NCI-H510A treated with DMSO at 0.1 percent for 48 hours (cell line): ENCODE measurements at places on chromosomes 1 and 21.

- no peak for DNase-seq
These were observed 81.0 kb downstream of the CNIH3 start for GRCh38 chr1:224696891-224697765.

GRCh38 chr1:50742523-50742922 lies 217.5 kb downstream of the FAF1 start:
- no peak for DNase-seq

GRCh38 chr1:54378157-54378873 lies 27.9 kb downstream of the SSBP3 start:
- DNase-seq: no peak

DNA sequence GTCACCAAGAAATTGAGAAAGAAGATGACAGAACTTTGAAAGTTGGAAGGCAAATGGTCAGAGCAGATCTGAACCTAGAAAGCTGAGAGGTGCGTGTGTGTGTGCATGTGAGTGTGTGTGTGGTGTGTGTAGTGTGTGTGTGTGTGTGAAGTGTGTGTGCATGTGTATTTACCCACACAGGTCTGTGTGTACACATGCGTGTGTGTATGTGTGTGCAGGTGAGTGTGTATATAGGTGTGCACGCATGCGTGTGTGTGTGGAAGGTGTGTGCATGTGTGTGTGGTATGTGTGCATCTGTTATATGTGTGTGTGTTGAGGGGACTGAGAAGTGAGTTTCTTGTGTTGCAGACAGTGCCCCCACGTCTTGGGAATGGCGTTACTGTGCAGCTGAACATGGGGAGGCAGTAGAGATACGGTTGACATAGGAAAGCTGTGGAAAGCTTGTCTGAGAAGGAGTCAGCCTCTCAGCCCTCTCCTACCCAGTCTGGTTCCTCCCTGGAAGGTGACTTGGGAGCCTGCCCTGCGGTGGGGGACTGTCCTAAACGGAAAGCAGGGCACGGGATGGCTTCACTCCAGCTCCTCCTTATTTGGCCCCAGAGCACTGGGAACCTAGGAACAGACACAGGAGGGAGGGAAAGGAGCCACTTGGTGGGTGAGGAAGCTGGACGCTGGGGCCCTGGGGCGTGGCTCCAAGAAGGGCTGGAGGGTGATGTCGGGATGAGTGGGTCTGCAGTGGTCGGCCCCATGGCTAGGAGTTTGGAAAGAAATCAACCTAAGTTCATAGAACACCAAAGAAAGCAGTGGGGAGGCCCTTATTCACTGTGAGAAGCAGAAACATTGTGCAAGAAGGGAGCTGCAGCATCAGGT lies 97.2 kb downstream of the PCBP3 start:
- no peak for DNase-seq

GRCh38 chr1:152902636-152903035 lies 5.7 kb upstream of the IVL start:
- no peak for DNase-seq

DNA sequence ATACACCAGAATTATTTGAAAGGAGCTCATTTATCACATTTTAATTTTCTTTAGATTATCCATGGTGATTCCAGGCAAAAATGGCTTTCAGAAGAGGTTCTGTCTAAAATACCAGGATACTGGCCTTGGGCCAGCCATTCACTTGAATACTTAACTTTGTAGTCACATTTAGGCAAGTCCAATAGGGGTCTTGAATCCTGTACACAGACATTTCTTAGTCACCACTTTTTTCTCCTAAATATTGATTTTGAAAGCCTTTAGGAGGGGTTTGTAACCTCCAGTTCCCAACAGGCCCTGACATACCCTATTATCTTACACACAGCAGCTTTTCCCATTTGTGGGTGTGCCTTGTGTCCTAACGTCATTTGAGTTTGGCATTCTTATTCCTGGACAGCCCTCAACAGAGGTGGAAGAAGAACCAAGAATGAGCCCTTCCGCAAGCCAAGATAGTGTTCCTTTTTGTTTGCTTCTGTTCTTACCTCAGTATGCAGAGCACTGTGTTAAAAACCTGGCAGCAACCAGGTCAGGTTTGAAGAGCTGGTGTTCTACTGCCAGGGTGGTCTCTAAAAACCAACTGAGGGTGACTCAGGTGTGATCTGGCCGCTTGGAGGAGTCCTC lies 19.5 kb downstream of the MAP3K7CL start:
- DNase-seq: no peak

DNA sequence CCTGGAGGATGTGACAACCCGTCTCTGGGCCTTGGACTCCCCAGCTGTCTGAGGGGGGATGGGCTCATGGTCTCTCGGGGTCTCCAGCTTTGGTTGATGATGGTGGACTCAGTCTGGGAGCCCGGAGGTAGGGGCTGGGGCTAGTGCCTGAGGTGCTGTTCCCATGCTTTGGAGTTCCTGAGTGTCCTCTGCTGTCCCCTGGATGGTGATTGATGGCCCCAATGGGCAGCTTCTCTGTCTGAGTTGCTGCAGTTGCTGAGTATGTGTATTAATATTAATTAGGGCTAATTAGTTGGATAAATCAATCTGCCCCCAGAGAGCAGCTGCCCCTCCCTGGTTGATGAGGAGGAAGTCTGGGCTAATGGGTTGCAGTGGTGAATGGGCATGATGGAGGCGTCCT lies 30.6 kb downstream of the FAAH start:
- no peak for DNase-seq

- DNase-seq: peak; percentile 62
These were observed 258 bp downstream of the CCT3 start for GRCh38 chr1:156337888-156338179.

DNA sequence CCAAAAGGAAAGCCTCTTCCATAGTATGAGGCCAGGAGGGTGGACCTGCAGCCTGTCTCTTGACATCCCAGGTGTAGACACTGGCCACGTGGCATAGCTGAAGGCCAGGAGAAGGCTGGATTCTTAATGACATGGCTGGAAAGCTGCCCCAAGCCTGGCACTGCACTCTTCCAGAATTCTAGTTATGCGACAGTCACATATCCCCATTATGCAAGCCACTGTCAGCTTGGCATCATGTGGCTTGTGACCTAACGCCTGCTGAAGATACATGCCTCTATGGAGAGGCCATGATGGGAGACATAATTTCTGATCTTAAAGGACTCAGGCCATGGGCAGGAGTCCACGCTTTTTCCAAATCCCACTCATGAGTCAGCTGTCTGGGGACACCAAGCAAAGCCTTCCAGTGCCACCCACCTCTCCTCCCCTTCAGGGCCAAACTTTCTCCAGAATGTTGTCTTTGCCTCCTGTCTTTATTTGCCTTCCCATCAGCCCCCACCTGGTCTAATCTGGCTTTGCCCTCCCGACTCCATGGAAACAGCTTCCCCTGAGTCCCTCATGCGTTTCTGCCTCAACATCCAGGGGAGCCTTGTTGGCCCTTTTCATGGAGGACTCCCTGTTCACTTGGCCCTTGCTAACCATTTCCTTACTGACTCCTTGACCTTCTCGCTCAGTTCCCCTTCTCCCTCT lies 3.0 kb downstream of the PLA2G2A start:
- no peak for DNase-seq

DNA sequence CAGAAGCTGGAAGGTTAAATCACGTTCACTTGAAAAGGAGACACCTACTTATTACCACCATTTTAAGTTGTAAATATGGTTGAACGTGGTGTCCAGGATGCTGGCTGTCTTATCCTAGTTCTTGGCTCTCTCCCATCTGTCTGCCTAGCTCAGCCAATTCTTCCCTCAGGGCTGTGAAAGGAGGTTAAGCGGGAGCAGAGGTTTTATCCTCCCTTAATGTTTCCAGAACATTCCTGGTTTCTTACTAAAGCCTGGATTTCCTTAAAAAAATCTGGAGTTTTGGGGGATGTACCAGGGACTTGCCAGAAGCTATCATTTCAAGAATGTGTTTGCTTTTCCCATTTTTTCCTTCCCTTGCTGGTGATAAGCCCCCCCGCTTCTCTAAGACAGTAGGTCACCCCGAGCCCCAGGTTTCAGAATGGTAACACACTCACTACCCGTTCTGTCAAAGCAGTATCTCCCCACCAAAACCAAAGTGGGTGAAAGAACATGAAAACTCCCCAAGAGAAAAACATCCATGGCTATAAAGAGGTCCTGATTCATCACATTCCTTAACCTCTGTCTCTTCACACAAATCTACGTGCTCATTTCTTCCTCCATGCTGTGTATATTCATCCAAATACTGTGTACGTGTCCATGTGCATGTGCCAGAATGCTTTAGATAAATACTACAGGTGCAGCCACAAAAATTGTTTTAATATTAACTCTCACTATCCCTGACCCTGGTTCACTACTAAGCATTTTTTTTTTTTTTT lies 114.7 kb downstream of the MAP3K21 start:
- no peak for DNase-seq

DNA sequence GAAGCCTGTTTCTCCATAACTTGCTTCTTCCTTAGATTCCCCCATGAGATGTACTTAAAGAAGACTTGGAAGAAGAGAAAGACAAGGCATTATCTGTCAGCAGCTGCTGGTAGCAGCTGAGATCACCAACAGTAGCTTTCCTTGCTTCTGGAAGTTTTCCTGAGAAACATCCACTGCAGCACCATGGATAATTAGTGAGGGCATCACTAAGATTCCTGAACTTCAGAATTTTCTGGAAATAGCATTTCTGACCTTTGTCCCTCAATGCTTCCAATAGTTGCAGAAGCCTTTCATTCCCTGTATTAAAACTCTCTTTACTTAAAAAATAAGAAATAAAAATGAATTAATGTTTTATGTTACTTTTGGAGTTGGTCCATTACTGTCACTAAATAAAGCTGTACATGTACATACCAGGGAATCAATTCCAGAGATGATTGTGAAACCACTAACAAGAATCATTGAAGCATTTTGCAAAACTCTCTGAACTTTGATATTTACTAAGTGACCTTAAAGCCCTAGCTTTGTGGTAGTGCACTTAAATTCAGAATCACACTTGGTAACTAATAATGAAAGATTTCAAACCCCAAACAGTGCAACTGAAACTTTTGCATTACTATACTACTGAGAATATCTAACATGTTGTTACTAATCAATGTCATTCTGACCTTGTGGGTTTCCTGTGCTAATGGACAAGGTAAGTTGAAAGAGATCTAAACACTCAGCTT lies at the start of gene CFHR4:
Gene CFHR4 (plus strand): TSS at position 538 of the 725 bp plus-strand sequence. CDS start 99 bp downstream, at position 637.
- no peak for DNase-seq

DNA sequence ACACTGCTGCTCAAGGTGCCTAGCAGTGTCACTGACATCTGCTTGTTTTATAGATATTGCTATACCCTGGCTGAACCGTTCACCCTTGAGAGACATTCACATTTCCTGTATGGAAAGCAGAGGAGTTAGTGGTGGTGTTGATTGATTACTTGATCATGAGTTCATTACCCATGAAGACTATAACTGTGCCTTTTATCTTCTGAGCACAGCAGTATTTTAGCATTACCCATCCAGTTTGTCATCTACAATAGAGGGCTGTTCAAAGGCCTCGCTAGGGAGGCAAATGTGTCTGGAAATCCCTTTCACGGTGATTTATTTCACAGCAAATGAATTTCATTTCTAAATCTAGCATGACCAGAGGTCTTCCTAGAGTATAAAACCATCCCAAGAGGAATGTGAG lies 160.0 kb downstream of the DNM3 start:
- no peak for DNase-seq

DNA sequence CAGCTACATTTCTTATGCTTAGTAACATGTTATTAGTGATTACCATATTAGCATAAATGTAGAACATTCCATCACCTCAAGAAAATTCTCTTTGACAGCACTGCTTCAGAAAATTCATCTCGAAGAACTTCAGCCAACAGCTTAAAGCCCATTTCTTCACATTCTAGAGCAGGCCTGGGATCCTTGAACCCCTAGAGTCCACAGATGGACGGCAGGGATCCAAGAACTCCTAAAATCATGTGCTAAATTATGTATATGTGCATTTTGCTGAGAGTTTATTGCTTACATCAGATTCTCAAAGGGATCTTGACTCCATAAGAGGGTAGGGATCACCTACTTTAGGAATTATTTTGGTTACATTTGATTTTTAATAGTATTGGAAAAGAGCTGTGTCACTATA lies 76.2 kb upstream of the TEKT2 start:
- no peak for DNase-seq

GRCh38 chr21:41562101-41563000 lies 54.4 kb upstream of the TMPRSS2 start:
- no peak for DNase-seq

- no peak for DNase-seq
These were observed 260.8 kb downstream of the GPATCH2 start for GRCh38 chr1:217369996-217370551.

- DNase-seq: no peak
These were observed 2.9 kb downstream of the TTC22 start for GRCh38 chr1:54798206-54798605.

DNA sequence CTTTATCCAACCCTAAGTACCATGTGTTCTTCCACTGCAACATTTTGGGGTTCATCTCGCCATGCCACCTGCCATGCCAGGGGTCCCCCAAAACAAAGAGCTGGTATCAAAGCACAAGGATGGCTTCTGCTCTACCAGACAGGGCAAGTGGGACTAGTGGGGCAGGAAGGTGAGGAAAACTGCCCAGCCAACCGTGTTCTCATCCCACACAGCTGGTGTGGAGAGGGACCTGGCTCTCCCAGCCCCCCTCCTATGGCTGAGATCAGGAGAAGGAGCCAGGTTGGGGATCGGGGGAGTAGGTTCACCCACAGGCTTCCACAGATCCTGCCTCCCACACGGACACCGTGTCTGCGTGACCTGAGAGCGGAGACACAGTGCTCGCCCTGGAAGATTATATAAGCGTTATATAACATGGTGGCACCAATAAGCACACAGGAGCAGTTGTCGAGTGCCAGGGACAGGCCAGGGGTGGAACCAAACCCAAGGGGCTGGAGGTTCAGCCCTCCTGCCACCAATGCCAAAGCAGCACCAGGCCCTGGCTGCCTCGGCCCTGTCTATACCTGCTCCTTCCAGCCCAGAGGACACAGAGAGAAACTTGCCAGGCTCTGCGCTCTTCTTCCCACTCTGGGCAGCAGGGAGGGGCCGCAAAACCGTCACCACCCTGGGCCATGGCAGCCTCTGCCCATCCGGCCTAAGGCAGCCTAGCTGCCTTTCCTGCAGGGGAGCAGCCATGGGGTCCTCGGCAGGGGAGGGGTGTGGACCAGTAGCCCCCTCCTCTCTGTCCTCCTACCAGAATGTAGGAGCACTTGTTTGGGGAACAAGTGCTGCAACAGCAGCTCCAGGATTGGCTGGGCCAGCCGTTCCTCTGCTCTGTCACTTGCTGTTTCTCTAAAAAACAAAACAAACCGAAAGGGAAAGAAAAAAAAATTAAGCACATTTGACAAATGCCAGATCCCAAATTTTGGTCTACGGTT lies 43.5 kb downstream of the CD34 start:
- no peak for DNase-seq

- DNase-seq: peak; percentile 82
These were observed 10.9 kb upstream of the BOLA1 start for GRCh38 chr1:149888247-149888998.

- DNase-seq: no peak
These were observed 47.7 kb downstream of the PPIAL4G start for GRCh38 chr1:148435406-148435805.

DNA sequence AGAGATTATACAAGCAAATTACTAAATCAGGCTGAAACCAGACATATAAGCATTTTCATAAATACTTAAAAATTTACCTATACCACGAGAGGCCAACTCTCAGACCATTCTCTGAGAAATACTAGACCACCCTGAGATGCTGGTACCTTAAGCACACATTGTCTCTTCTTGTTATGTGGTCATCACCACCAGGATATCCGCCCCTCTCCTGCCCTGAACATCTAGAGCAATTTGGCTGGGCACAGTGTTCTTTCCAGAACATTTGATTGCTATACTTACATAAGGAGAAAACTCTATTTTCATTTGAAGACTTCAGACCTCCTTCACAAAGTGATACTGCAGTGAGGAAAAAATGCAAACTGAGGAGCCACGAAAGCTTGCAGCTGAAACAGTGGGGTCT lies 36.2 kb upstream of the DUSP10 start:
- no peak for DNase-seq
